ENCODE measurements at places on chromosomes 7 and 10. TPM values are rescaled to one million over a fixed set of nuclear protein-coding genes. Genes with fewer than 3 reads are reported as not detected.

- peak; percentile 63 for DNase-seq
These were observed 5.8 kb downstream of the NEBL start for GRCh38 chr10:20891338-20891714.

DNA sequence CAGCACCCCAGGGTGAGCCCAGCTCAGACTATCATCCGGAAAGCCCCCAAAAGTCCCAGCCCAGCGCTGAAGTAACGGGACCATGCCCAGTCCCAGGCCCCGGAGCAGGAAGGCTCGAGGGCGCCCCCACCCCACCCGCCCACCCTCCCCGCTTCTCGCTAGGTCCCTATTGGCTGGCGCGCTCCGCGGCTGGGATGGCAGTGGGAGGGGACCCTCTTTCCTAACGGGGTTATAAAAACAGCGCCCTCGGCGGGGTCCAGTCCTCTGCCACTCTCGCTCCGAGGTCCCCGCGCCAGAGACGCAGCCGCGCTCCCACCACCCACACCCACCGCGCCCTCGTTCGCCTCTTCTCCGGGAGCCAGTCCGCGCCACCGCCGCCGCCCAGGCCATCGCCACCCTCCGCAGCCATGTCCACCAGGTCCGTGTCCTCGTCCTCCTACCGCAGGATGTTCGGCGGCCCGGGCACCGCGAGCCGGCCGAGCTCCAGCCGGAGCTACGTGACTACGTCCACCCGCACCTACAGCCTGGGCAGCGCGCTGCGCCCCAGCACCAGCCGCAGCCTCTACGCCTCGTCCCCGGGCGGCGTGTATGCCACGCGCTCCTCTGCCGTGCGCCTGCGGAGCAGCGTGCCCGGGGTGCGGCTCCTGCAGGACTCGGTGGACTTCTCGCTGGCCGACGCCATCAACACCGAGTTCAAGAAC lies 1.1 kb downstream of the VIM start:
- peak; percentile 94 for DNase-seq

GRCh38 chr10:114749014-114749413 lies 72.6 kb upstream of the FHIP2A start:
- peak; percentile 68 for DNase-seq

- DNase-seq, result no peak
These were observed 15.0 kb downstream of the TSPAN33 start for GRCh38 chr7:129159539-129159938.

GRCh38 chr10:12529976-12530375 lies 180.6 kb downstream of the CAMK1D start:
- no peak for DNase-seq

DNA sequence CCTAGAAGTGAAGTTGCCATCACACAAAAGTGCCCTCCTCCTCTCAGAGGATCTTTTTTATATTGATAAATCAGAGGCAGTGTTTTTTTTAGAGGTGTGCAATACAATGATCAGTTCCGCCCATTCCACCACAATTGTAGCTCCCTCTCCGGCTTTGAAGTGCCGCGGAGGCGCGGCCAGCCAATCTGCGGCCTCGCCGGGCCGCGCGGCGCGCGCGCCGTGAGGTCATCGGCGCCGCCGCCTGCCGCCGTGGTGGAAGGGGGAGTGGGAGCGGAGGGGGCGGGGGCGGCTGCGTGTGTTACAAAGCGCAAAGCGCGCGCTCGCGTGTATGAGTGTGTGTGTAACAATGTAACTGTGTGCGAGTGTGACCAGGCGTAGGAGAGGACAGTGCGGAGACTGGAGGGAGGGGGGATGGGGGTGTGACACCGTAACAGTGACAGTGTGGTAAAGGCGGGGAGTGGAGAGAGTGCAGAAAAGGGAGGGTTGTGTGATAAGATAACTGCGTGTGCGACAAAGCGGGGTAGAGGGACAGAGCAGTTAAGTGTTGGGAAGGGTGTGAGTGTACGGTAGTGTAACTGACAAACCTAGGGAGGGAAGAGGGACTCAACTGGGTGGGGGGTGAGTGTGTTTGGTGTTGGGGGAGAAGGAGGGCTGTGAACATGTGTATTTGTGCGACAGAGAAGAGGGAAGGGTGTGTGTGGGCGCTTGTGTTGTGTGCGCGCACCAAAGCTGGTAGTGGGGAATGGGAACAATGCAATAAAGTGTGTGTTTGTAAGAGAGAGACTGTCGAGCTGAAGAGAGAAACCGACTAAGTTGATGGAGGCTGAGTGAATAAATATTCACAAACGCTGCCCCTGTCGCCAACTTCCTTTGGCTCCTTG lies at the start of gene SP8:
SP8 (minus strand) TSS at position 108 of the 881 bp plus-strand sequence; CDS start at position 20, 88 bp downstream.
- DNase-seq, result no peak

- no peak for DNase-seq
These were observed 6.9 kb upstream of the AOC1 start for GRCh38 chr7:150845421-150845861.

DNA sequence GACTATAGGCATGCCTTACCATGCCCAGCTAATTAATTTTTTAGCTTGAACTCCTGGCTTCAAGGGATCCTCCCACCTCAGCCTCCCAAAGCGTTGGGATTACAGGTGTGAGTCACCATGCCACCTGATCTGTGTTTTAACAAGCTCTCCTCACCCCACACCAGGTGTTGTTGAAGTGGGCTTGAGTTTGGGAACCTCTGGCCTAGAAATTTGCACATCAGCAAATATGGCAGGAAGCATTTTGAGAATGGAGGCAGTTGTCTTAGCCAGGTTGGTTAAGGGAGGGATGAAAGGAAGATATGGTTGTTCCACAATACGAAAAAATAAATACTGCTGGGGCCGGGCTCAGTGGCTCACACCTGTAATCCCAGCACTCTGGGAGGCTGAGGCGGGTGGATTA lies 433.1 kb downstream of the TYW1 start:
- no peak for DNase-seq

GRCh38 chr10:50396491-50397311 lies 145.4 kb upstream of the ASAH2 start:
- DNase-seq, result peak; percentile 55

The GJD4 gene
- not detected for total RNA-seq

The MUC3A gene
- total RNA-seq, result 0.16 TPM

The HKDC1 gene
- total RNA-seq, result 0.16 TPM

The RAMP3 gene
- not detected for total RNA-seq

The ELFN1 gene
- total RNA-seq, result 3.8 TPM

The ZC3HAV1L gene
- 36.6 TPM for total RNA-seq

The ZMIZ1 gene
- 15.0 TPM for total RNA-seq

The RNF148 gene
- total RNA-seq, result 0.63 TPM
